Urothelium cell line (cell line): ENCODE measurements at places on chromosomes 16 and 17.

DNA sequence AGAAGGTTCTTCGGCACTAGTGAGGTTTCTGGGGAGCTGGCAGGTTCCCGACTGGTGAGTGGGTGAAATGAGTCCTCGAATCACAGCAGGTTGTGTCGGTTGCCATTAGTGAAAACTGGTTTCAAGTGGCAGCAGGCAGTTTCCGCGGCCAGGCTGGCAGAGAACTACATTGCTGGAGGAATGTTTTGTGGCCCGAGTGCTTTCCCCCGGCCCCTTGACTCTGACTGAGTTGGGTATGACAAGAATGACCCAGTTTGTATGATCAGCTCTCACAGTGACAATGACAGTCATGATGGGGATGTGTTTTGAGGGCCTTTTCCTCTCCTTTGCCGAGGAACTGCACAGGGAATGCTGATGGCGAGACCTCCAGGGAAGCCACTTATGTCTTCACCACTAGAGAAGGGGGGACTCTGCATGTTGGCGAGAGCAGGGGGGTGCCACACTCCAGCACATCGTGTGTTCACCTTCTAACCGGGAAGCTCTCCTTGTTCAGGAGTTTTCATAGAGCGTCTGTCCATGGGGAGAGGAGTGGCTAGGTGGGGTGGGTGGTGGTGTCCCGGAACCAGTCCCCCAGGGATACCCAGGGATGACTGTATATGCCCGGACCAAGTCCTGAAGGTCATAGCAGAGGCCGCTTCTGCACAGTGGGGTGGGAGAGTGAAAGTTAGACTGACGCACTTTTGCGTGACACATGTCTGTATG, 206.0 kb upstream of the CHMP6 start:
- DNase-seq = no peak

GRCh38 chr17:42067371-42068091, 17.1 kb upstream of the C17orf113 start:
- peak; percentile 70 for DNase-seq

DNA sequence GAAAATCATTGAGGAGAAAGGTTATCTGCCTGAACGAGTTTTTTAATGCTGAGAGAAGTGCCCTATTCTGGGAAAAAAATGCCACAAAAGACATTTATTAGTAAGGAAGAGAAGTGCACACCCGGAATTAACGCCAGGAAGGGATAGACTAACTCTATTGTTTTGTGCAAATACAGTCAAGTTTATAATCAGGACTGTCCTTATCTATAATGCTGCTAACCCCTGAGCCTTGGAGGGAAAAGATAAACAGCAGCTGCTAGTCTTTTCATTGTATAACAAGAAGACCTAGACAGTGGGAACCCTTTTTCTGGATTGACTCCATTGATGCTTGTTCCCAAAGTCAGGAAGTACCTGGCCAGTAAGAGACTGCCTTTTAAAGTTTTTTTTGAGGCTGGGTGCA, 26.5 kb downstream of the BCAS3 start:
- DNase-seq = no peak

DNA sequence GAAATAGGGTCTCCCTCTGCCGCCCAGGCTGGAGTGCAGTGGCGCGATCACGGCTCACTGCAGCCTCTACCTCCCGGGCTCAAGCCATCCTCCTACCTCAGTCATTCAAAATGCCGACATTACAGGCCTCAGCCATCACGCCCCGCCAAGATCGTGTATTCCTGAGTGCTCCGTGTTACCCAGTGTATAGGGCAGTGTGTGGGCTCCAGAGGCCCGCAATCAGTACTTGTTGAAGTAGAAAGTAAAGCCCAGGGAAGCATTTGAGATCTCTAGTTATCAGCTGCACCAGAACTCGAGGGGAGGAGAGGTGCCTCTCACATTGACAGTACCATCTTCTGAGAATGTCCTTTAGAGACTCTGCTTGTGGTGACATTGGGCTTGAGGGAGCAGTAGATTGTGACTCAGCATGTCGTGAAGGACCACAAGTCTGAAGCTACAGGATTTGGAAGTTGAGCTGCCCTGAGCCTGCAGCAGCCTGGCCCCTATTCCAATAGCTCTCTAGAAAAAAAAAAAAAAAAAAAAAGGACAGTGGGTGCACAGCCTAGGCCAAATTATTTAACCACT, 1.1 kb upstream of the PRPSAP1 start:
- DNase-seq = no peak

DNA sequence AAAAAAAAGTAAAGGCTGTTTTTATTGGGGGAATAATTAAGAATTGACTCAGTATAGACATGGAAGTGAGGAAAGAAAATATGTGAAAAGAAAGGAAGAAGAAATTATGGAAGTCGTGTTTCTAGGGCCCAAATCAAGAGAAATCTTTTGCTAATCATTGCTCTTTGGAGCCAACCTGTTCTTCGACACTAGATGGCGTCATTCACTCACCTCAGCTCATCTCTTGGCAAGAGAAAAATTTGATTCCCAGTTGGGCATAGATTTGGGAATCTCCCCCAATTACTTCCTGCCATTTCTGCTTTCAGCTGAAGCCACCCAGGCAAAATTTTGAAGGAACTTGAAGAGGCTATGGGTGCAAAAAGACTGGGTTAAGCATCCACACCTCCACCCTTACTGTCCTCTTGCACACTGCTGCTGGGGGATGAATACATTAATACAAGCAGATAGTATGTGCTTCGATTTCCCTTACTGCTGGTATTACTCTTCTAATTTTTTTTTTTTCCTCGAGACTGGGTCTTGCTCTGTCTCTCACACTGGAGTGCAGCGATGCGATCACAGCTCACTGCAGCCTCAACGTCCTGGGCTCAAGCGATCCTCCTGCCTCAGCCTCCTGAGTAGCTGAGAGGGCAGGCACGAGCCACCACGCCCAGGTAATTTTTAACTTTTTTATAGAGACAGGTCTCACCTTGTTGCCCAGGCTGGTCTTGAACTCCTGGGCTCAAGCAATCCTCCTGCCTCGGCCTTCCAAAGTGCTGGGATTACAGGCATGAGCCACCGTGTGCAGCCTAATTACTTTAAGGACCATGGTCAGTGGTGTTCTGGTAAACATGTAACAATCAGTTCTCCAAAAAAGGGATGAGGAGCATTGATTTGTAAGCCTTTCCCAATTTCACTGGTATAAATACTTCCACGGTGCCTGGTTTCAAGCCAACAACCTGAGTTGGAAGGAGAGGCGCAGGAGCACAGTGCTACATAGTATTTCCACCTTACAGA, 13.5 kb downstream of the PSMD7 start:
- peak; percentile 60 for DNase-seq

DNA sequence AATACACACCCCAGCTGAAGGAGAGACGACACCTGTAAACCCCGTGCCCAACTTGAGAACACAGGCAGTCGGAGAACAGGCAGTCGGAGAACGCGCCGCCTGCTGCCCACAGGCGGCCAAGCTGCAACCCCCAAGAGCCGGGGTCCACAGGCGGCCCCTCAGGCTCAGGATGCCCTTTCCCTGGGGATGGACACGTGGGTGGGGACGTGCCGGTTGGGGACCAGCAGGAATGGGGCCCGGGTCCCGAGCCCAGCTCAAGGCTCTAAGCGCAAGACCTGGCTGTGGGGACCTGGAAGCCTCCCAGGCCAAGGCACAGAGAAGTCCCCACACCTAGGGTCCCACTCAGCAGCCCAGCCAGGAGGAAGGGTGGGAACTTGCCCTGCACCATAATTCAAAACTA, 79.5 kb upstream of the GNG13 start:
- no peak for DNase-seq

GRCh38 chr17:44333371-44333770, 8.7 kb upstream of the SLC25A39 start:
- DNase-seq = no peak

- peak; percentile 49 for DNase-seq
These were observed 14.5 kb downstream of the RPRML start for GRCh38 chr17:46964315-46965265.

DNA sequence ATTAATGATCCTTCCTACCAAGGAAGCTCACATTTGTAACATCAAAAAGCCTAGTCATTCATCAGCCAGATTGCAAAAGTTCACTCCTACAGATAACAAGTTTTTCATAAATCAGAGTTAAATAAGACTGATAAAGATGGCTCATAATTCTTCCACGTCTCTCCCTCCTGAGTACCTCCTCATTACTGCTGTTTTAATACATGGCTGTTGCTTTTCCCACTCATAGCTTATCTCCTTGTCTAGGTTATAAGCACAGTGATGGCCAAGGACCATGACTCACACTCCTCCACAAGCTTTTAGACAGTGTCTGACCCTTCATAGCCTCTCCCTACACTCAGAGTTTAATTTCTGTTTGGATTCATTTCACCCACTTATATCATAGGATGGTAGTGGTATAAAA, 100.9 kb upstream of the MON1B start:
- DNase-seq = no peak

- DNase-seq = no peak
These were observed 26.5 kb downstream of the ASIC2 start for GRCh38 chr17:33266611-33267010.

DNA sequence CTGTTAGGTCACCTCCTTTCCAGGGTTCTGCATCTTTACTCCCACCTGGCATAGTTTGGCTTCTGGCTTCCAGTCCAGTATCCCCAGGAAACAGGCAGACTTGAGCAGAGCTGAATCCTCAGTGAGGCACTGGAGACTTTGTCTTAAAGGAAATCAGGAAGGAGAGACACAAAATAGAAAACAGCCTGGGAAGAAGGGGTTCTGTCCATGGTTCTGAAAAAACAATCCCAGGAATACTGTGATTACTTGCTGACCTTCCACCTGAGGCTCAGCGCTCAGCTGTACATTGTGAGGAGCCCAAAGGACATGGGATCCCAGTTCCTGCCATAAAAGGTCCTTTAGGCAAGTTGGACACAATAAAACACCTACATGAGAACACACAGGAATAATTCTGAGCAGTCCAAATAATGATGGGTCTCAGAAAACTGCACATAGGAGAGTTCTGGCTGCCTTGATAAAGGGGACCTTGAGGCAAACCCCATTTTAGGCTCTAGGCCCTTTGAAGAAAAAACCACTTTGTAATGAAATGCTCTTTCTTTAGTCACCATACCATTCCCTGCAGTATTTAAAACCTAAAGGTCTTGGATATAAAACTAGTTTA, 81.4 kb upstream of the CRHR1 start:
- peak; percentile 44 for DNase-seq

GRCh38 chr17:36511216-36511615, 23.5 kb downstream of the MYO19 start:
- no peak for DNase-seq

DNA sequence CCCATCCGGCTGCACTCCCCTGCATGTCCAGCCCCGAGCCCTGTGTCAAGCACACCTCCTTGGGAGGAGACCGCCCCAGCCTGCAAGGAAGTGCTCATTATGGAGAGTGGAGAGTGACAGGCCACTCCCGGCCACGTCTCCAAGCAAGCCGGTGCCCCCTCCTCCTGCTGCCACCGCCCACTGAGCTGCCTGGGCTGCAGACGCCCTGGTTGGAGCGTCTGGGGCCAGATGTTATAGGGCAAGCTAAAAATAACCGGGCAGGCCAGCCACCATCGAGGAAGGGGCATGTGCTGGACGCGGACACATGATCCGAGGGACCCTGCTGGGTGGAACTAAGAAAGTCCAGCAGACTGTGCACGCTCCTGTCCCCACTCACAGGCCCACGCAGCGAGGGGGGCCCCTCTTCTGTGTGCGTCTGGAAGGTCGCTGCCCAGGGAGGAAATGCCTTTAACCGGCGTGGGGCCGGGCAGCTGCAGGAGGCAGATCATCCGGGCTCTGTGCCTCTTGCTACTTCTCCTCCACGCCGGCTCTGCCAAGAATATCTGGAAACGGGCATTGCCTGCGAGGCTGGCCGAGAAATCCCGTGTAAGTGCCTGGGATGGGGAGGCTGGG, at the start of gene WFDC1:
Gene WFDC1, plus strand, starts transcription at position 348 of the 612 bp plus-strand sequence. Its CDS starts 94 bp downstream, at position 442.
- DNase-seq = no peak

DNA sequence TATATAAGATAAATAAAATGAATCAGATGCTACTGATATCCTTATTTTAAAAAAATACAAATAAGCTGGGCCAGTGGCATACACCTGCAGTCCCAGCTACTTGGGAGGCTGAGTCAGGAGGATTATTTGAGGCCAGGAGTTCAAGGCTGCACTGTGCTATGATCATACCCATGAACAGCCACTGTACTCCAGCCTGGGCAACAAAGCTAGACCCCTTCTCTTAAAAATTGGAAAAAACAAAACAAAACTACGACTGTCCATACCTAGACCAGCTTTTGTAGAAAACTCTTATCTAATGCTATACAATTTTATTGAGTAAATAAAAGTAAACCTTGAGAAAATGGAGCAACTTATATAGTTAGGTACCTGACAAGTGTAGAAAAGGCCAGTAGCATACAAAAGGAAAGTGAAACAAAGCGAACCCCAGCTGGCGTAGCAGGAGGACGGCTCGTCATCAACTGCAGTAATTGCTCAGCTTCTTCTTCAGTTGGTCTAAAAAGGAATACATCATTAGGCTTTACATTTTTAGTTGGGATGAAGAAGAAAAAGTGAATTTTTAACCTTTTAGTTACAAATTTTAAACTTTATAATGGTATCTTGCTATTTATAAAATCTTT, 23.6 kb downstream of the INTS2 start:
- no peak for DNase-seq

GRCh38 chr17:50209472-50210239, 8.2 kb upstream of the COL1A1 start:
- DNase-seq = peak; percentile 91

DNA sequence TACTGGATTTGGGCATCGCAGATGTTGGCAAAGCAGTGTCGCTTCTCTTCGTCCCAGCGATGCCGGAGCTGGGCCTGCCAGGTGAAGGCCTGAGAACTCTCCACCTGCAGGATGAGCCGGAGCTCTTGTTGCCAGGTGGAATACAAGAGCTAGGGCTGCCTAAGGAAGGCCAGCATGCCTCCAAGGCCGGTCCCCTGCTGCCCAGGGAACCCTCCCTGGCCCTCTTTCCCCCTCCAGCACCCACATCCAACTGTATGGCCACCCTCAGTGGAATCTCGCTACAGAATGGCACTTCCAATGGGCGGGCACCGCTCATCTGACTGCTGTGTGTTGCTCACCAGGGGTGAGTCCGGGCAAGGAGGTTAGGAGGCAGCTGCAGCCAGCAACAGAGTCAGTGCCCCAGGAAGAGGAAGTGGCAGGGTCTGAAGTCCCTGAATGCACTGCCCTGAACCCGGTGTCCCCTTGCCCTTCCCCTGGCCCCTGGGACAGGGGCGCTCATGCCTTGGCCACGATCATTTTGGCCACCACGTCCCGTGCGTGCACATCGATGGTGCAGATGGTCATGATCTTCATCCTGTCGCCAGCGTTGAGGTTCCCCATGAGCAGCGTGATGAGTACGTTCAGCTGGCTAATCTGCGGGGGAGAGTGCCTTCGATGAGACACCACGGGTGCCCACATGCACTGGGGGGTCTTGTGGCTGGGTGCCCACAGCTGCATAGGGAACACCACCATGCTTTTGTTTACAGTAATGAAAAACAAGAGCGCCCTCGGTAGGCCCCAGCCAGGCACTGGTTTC, 75.8 kb downstream of the DNAH17 start:
- no peak for DNase-seq
